CD8-positive, alpha-beta memory T cell (primary cell): ENCODE measurements at places on chromosomes 5 and 9.
A peak's percentile ranks its signal among the peaks of the same experiment; 100 is the strongest.

GRCh38 chr5:82901281-82901888, 175.8 kb downstream of the TMEM167A start:
- no peak for DNase-seq

DNA sequence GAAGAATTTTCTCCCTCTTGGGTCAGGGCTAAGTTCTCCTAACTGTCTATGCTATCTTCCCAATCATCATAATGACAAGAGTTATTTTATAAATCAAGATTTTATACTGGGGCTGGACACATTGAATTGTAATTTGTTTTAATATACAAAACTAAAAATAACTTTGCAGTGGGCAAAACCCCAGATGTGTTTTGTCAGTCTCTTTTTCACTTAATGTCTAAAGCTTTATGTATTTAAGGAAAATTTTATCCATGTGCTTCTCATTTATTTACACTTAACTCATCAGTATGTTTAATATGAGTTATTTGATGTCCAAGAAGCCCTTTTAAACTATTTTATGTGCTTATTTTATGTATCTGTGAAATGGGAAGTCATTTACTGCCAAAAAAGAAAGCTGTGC, 362.8 kb upstream of the ADAMTSL1 start:
- no peak for DNase-seq

GRCh38 chr9:34974664-34975063, 14.9 kb upstream of the DNAJB5 start:
- no peak for DNase-seq

DNA sequence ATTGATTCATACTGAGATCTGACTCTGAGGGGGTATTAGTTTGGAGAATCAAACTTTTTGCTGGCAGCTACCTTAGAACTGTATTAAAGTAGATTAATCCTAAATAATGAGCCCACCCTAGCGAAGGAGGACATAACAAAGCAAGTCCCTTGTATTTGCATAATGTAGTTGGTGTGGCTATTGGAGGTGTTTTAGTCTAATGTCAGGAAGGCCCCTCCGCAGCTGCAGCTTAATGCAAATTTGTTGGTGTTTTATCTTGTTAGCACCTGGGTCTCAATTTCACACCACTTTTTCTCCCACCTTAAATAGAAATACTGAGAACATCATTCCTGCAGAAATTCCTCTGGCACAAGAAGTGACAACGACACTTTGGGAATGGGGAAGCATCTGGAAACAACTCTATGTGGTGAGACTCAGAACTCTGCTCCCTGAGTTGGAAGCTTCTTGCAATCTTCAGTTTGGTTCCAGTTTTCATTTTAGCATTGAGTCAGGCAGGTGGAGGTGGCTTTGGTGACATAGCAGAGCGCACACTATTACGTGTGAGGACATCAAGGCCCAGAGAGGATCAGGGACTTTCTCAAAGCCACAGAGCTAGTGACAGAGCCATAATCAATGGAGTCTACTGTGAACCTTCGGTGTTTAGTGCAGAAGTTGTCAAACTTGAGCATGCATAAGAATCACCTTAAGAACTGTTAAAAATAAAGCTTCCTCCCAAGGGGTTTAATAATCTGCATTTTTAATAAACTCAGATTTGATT, 33.9 kb downstream of the DOCK2 start:
- no peak for DNase-seq

DNA sequence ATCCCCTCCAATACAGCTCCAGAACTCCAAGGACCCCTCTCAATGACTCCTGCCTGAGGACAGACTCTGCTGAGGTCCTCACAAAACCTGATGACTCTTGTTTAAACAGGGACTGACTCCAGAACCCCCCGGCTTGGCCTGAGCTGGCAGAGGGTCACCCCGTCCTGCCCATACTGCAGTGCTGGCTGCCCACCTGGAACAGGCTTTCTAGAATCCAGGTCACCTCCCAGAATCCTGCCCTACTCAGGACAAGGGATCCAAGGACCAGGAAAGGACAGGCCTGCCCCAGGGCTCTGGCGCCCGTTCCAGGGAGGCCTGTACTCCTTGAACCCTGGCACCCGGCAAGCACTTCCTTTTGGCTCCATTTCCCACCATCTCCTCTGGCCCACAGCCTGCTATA, 22.2 kb downstream of the RALGDS start:
- DNase-seq = no peak

DNA sequence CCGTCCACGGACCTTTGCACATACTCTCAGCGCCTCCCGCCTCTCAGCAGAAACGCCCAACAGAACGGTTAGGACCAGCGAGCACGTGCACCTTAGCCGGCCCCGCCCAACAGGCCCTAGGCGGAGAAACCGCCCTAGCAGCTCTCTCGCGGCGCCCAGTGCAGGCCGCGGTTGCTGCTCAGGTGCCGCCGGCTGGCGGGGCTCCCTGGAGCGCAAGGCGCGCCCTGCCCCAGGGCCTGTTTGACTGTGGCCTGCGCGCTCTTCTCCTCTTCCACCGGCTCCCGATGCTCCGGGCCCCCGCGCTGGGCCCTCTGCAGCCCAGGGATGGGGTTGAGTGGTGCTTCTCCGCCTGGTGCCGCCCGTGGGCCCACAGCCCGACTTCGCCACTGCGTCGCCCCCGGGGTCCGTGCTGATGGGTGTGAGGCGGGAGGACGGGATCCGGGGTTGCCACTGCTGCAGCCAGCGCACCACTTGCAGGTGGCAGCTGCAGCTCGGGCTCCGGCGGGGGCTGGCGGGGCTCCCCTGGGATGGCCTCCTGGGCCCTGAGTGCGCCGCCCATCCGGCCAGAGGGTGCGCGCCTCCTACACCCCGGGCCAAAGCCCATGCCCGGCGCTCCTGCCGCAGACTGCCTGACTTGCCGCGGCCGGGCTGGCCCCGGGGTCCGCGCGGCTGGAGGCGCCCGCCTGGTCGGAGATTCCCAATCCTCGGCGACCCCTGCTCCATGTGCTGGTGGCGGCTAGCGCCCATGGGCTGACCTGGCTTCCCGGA, 1889.4 kb upstream of the CDH9 start:
- no peak for DNase-seq

- no peak for DNase-seq
These were observed 176.9 kb upstream of the WWC1 start for GRCh38 chr5:168114444-168115017.

DNA sequence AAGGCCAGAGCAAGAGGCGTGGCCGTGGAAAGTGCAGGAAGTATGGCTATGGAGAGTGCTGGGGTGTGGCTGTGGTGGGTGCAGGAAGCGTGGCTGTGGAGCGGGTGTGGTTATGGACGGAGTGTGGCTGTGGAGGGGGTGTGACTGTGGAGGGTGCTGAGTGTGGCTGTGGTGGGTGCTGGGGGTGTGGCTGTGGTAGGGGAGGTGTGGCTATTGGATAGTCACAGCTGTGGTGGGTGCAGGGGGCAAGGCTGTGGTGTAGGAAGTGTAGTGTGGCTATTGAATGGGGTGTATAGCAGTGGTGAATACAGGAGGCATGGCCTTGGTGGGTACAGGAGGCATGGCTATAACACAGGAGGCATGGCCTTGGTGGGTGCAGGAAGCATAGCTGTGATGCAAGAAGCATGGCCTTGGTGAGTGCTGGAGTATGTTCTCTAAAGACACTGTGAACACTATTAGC, 40.8 kb upstream of the SPATA31C2 start:
- DNase-seq = no peak

DNA sequence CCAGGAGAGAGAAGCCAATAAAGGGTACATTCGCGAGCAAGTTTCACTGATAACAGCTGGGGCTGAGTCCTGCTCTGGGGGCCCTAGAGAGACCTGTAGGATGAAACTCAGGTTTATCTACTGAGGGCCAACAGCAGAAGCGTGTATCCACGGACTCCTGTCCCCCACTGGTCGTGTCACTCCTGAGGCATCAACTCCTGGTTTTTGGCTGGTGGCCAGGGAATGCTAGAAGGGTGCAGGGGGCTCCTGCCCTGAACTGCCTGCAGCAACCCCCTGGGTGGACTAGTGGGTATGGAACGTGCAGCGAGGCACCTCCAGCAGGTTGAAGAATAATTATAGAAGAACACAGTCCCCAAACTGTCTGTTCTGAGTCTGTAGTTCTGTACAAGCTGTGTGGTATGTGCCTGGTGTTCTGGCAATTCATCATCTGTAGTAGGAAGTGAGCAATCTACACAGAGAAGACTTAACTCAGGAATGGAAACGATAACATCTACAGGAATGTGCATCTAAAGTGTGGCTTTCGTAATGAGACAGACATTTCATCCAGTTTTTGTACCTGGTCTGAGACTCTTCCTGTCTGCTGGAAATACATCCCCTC, 64.5 kb upstream of the GNA14 start:
- no peak for DNase-seq

DNA sequence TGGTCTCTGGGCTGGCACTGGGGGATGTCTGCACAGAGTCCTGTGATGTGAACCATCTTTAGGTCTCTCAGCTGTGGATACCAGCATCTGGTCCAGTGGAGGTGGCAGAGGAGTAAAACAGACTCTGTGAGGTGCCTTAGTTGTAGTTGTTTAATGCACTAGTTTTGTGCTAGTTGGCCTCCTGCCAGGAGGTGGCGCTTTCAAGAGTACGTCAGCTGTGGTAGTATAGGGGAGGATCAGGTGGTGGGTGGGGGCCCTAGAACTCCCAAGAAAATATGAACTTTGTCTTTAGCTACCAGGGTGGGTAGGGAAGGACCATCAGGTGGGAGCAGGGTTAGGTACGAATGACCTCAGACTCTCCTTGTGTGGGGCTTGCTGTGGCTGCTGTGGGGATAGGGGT, 197.1 kb downstream of the TMC1 start:
- no peak for DNase-seq

DNA sequence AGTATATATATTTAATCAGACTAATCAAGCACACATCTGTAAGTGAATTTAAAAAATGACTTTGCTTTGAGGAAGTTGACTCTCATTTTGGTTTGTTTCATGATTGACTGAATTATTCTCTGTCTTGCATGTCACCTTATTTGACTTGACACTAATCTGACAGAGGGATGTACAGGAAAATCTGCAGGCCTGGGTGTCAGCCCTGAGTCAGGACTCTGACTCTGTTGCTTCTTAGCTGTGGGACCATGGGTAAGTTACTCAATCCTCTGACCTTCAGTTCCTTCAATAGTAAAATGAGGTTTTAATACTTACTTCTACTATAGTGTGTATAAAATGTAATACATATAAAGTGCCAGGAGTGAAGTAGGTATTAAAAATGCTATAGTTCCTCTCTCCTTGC, 415.9 kb downstream of the ARHGEF28 start:
- no peak for DNase-seq

GRCh38 chr5:165304193-165304827, 1798.9 kb downstream of the MAT2B start:
- DNase-seq = no peak

DNA sequence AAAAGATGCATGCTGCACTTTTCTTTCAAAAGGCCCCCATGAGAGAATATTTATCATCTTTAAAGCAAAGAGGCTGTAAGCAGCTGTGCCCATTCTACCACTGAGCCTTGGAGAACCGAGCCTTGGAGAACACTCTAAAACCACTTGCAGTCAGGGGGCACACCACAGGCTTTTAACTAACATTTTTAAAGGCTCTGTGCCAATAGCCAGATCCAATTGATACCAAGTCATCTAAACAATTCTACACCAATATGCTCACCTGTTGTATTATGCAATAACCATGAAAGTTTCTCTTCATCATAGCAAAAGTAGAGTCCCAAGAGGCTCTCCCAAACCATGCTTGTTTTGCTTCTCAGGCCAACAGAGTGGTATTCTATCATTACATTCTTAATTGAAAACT, 1090.5 kb upstream of the SEMA6A start:
- DNase-seq = no peak

DNA sequence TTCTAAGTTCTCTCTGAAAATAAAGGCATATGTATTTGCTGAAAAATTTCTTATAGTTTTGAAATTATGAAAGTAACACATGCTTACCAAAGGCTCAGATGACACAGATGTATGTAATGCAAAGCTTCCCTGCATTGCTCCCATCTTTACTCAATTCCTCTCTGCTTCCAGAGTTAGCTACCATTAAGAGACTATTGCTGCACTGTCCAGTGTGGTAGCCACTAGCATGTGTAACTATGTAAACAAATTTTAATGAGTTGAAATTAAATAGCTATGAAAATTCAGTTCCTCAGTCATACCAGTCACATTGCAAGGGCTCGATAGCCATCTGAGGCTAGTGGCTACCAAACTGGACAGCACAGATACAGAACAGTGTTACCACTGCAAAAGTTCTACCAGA, 17.9 kb downstream of the FRMD3 start:
- no peak for DNase-seq

DNA sequence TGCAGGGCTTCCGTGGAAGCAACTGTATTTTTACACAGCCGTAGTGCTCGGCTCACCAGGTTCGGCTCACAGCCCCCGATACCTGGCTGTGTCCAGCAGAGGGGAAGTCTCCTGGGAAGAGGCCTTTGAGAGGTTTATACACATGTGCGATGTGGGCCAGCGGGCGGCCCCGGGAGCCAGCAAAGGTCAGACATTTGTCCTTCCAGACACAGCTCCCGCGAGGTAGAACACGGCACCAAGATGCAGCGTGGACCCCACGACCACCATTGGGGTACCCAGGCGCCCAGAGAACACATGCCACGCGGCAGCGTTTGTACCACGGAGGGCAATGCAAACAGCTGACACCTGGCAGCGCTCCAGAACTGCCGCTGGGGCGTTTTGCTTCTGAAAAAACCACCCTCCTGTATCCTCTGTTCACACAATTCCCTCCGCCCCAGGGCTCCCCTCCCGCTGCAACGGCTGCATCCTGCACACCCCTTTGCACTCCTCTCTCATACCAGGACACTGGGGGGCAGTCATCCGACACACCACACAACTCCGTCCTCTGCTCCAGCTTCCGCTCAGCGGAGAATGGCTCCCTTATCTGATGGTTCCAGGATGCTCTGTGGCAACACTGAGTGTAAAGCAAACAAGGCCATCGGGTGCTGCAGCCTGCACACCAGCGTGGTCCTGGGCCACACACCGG, 235.3 kb downstream of the SYK start:
- DNase-seq = peak; percentile 50

DNA sequence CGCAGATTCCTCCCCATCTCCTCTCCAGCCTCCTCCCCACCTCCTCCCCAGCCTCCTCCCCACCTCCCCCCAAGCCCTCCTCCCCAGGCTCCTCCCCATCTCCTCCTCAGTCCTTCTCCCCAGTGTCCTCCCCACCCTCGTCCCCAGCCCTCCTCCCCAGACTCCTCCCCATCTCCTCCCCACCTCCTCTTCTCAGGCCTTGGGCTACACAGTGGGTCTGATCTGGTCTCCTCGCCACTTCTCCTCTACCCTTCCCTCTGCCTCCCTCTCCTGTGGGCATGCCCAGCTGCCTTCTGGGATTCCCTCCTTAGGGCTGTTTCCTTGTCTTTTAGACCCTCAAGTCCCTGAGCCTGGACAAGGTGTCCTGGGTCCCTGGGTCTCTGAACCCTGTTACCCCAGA, 28.3 kb downstream of the CXXC5 start:
- DNase-seq = no peak

GRCh38 chr5:155129513-155129880, 115.9 kb downstream of the KIF4B start:
- DNase-seq = no peak

- no peak for DNase-seq
These were observed 530 bp downstream of the UCK1 start for GRCh38 chr9:131530546-131530919.
